ENCODE measurements at places on chromosomes 2 and 18.

DNA sequence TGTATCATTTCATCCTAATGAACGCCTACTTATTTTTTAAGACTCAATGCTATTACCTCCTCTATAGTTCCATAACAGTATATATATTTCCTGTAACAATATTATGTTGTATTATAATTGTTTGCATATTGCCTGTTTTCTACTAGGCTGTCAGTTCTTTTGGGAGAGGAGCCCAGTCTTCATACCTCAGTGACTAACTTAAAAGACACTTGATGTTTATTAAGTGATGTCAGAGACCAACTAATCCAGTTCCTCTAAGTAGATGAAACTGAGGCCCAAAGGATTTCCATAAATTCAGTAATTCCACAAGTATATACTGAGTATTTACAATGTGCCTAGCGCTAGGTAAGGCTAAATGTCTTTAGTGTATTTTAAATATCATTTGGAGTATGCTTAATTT, 48.9 kb upstream of the AAK1 start:
- DNase-seq, result no peak

DNA sequence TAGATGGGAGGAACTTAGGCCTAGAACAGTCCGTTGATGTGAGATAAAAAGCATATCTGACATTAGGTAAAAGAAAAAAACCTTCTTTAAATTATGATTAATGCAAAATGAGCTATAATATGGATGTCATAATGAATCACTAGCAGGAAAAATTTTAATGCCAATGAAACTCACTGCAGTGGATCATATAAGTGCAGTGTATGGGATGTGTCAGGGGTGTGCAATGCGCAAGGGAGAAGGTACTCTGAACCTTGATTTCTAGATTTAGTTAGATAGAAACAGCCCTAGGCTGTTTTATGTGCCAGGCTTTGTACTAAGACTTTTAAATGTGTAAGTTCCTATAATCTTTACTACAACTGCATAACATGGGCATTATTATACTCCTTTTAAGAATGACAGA, 50.4 kb upstream of the NXPH2 start:
- no peak for DNase-seq

DNA sequence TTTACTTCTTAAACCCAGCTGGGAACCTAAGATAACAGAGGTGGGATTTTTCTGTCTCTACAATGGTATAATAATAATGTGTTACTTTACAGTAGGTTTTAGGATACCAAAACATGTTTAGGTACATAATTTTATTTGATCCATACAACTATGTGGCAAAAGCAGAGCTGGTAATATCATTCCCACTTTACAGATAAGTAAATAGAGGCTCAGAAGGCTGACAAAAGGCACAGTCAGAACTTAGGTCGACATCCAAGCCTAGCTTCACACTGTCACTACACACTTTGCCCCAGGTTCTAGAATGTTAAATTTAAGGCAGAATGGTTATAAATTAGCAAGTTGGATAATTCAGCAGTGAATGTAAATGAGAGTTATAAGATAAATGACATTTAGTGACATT, 189.6 kb upstream of the PARD3B start:
- DNase-seq, result no peak

DNA sequence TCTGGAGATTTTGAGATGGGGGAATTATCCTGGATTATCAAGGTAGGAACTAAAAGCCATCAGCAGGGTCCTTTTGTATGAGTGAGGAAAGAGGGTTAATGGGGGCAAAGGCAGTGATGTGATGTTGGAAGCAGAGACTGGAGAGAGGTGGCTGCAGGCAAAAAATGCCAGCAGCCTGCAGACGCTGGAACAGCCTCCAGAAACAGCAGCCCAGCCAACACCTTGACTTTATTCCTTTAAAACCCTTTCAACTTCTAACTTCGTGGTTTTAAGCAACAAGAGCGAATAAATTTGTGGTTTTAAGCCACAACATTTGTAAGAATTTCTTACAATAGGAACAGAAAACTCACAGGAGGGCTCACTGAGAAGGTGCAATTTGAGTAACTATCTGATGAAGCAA, 523.1 kb upstream of the HS6ST1 start:
- DNase-seq, result no peak

DNA sequence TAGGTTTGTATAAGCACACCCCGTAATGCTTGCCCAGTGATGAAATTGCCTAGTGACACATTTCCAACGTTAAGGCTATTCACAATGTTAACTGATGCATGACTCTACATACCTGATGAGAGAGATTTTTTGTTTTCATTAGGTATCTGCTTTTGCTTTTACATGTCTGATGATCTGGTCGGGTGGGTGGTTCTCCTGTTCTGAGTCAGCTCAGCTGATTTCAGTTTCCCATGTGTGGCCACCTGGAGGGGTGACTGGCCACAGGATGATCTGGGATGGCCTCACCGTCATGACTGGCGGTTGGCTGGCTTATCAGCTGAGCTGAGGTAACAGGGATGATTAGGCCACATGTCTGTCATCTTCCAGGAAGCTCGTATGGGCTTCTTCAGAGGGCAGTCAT, 33.8 kb upstream of the ACYP2 start:
- no peak for DNase-seq

DNA sequence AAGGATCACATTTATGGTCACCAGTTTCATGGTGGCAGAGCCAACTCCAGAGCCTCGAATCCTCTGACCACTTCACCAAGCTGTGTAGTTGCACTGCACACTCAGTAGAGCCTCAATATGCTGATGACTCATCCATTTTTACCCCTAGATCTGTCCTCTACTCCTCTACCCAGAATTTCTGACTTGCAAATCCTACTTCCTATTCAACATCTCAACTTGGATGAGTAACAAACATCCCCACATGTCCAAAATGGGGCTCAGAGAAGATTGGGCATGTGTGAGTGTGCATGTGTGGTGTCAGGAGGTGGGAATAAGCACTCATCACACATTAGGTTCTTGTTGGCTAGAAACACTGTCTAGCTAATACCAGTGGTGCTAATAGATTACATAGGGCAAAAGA, 57.8 kb upstream of the IGFBP2 start:
- no peak for DNase-seq

DNA sequence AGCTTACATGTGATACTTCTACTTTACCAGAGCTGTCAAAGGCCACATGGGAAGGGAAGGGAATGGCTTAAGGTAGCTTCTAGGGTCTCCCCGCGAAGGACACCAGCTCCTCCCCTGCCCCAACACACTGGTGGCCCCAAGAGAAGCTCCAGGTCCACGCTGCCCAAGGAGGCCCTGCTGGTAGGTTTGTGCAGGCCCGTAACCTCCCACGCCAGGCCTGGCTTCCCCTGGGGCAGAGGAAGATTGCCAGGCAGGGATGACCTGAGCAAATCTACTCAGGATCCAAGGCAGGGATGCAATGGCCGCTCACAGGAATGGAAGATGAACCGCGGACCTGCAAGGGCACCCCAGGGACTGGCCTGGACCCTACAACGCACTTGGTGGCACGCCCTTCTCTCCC, 205.1 kb downstream of the MGAT5 start:
- no peak for DNase-seq

DNA sequence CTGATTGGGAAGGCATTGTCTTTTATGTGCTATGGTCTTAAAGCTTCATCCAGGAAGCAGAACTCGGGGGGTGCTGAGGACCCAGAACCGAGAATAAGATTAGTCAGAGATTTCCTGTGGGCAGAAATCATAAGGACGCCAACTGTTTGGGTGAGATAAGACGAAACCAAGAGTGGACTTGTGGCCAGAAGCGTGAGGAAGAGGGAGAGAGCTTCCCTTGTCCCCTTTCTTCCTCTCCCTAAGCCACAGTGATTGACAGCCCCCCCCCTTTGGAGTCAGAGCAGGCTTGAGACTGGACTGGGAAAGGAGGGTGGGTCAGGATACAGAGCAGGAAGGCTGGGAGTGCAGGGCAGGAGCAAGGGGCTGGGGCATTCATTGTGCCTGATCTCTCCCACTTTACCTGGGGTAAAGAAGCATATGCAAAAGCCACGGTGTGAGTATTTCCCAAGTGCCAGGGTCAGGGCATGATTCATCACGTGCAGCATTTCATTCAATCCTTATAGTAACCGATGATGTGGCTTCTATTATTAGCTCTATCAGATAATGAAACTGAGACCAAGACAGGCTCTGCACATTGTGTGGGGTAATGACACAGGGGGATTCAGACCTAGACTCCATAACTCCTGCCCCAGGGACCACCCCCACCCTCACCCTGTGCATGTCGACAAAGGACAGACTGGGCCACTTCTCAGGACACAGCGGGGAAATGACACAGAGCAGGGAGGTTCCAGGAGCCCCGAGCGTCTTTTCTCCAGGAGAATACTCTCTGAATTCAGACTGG, 3.0 kb upstream of the IL1RN start:
- no peak for DNase-seq

- DNase-seq, result peak; percentile 63
Measured at GRCh38 chr2:133641497-133641896, 73.2 kb upstream of the NCKAP5 start.

- DNase-seq, result no peak
Measured at GRCh38 chr2:196314780-196315179, 143.4 kb upstream of the STK17B start.

GRCh38 chr2:55097461-55098410, 47.5 kb upstream of the RTN4 start:
- DNase-seq, result no peak

DNA sequence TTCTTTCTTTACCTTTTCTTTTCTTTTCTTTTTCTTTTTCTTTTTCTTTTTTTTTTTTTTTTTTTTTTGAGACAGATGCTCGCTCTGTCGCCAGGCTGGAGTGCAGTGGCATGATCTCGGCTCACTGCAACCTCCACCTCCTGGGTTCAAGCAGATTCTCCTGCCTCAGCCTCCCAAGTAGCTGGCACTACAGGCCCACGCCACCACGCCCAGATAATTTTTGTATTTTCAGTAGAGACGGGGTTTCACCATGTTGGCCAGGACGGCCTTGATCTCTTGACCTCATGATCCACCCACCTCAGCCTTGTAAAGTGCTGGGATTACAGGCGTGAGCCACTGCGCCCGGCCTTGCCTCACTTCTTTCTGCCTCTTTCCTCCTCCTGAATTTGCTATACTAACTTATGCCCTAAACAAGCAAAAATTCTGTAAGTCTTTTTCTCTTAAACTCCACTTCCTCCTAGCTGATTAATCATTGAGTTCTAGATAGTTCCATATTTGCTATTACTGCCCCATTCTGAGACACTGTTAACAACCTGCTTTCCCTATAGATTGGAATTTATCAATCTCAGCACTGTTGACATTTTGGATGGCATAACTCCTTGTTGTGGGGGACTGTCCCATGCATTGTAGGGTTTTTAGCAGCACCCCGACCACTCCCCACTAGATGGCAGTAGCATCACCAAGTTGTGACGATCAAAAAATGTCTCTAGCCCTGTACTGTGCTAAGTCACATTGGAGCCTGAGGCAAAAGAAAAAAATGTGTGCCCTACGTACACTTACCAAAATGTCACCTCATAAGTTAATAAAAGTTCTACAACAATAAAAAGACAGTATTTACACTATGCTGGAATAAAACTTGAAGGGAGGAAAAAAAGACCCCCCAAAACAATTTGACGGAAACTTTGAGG, 16.4 kb upstream of the THADA start:
- DNase-seq, result peak; percentile 65

DNA sequence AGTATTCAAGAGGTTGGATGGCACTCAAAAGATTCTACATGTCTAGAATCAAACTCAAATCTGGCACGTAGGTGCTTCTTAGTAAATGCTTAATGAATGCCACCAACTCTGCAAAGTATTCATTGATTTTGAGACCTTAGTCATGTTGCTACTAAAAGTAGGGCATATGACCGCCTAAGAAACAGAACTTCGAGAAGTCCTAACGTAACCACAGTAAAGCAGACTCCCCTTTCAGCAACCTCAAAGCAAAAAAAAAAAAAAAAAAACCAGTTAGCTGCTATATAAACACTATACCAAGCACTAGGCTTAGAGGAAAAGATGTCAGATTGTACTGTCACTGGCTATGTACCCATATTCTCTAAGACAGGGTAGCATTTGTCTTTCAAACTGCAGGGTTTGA, 33.9 kb downstream of the PTCD3 start:
- no peak for DNase-seq

DNA sequence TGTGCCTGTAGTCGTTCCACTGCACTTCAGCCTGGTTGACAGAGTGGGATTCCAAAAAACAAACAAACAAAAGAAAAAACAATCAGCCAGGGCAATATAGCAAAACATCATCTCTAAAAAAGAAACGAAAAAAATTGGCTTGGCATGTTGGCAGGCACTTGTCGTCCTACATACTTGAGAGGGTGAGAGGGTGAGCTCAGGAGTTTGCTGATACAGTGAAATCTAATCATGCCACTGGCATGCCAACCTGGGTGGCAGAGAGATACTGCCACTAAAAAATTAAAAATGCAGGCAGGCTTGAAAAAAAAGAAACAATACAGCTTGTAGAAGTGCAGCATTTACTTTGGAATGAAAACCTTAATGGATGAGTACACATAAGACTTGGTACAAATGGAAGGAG, 282.9 kb upstream of the RGPD4 start:
- no peak for DNase-seq

GRCh38 chr18:47595831-47596501, 334.5 kb downstream of the SMAD2 start:
- no peak for DNase-seq

- DNase-seq, result no peak
Measured at GRCh38 chr2:130198343-130198742, at the start of gene TUBA3E. Gene TUBA3E, minus strand, starts transcription at chr2:130198439. Its CDS starts 79 bp downstream, at chr2:130198360.

GRCh38 chr2:106147665-106148064, 46.4 kb downstream of the UXS1 start:
- DNase-seq, result no peak

DNA sequence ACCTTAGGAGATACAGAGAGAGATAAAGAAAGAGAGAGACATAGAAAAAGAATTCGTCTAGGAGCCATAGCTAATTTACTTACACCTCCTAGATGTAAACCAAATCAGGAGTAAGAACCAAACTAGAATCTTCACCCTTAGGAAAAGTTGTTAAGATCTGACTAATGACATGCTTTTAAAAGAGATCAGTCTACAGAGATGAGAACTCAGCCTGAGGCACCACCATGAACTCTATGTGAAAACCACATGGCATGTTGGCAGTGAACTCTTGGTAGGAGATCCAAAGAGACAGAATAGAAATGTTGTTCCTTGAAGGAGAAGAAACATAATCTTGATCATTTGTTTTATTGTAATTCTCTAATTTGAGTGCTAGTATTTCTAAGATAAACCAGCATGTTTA, 585.4 kb upstream of the ID2 start:
- no peak for DNase-seq

DNA sequence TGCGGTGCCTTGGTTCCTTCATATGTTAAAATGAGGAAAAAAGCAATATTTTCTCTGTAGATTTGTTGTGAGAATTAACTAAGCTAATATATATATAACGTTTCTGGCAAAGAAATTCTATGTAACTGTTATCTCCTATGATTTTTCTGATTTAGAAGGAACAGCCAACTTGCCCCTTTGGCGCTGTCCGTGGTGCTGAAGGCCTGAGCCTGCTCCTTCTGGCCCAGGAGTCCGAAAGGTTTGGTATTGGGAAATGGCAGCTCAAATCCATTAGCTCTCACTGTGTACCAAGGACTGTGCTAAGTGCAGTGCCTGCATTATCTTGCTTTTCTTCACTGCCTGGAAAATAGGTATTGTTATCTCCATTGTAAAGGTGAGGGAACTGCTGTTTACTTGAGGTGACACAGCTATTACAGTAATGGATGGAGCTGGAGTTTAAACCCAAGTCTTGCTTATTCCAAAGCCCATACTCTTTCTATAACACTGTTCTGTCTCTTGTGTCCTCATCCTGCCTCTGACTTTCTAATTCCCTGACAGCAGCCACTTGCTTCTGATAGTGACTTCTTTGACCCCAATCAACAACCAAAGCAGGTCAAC, 52.2 kb downstream of the C1QL2 start:
- DNase-seq, result peak; percentile 5

GRCh38 chr2:26612034-26612433, 29.1 kb downstream of the CIB4 start:
- no peak for DNase-seq

- DNase-seq, result no peak
Measured at GRCh38 chr2:190342611-190343010, 778 bp upstream of the INPP1 start.

Data from hypothalamus (tissue), 51 donors.